Stimulated activated naive CD8-positive, alpha-beta T cell treated with anti-CD3 and anti-CD28 coated beads, Interleukin-15, Interleukin-2, amounts not matched to agents 100 U/mL and 50 U/mL, for 24 hours (primary cell): ENCODE measurements at places on chromosomes 7 and 10.

GRCh38 chr10:129941199-129942018, 22.7 kb downstream of the EBF3 start:
- DNase-seq, result no peak

DNA sequence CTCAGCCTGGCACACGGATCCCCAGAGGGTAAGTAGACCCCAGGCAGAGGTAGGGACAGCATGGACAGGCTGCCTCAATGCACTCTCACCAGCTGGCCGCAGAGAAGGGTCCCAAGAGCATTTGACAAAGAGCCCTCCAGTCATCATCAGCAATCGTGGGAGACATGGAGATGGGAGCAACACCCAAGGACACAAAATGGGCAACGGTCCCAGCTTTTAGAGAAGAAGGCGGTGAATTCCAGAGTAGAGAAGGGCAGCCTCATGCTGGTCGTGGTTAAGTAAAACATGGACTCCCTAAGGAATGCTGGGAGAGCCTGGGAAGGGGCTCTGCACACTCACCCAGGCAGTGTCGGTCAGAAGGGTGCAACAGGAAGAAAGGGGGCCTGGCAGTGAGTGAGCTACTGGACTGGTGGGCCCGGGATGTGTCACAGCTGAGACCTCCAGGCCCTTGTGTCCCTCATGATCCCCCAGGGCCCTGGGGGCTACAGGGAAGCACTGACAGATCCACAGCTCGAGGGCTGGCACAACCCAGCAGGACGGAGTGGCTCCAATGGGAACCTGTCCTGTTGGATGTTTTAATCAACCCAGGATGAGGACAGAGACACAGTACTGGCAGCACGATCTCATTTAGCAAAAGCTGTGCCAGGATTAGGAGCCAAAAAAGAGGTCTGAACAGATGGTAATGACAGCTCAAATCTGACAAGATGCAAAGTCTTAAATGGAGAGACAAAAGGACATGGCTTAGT, 147.1 kb downstream of the NEURL1 start:
- DNase-seq, result no peak

DNA sequence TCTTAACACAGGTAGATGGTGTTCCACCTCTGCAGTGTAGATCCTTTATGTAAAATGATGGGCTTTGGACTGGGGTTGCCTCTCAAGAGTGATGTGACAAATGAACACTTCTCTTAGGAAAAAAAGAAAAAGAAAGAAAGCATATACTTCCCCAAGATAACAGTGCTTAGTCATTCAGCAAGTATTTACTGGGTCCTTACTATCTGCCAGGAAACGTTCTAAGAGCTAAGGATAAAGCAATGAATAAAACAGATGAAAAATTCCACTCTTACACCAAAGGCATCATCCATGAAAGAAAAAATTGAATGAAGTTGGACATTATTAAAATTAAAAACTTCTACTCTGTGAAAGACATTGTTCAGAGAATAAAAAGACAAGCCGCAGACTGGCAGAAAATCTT, 177.3 kb downstream of the C7orf25 start:
- no peak for DNase-seq

- DNase-seq, result no peak
These were observed 64.1 kb upstream of the PDZD8 start for GRCh38 chr10:117439243-117439912.

GRCh38 chr7:138864667-138865066, 66.7 kb upstream of the ATP6V0A4 start:
- DNase-seq, result no peak

DNA sequence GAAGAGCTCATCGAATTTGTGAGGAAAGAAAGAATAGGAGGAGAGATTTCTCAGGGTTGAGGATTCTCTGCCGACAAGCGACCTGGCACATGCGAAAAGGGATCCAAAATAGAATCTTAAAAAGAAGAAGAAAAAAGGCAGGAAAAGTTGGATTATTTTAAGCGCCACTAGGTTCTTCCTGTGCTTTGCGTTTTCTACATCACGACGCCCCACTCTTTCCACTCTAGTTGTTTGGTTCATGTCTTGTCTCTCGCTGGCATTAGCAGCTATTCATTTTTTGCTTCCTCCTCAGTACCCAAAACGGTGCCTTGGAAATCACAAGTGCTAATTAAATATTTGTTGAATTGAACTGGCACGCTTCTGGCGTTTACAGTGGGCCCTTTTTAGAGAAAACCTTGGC, 674 bp upstream of the FRA10AC1 start:
- peak; percentile 10 for DNase-seq
